ENCODE measurements at places on chromosomes 6 and 20.

GRCh38 chr20:41072190-41072863 lies 43.7 kb downstream of the TOP1 start:
- DNase-seq = no peak

- DNase-seq = no peak
Measured at GRCh38 chr6:49233483-49233882, 229.6 kb downstream of the MMUT start.

DNA sequence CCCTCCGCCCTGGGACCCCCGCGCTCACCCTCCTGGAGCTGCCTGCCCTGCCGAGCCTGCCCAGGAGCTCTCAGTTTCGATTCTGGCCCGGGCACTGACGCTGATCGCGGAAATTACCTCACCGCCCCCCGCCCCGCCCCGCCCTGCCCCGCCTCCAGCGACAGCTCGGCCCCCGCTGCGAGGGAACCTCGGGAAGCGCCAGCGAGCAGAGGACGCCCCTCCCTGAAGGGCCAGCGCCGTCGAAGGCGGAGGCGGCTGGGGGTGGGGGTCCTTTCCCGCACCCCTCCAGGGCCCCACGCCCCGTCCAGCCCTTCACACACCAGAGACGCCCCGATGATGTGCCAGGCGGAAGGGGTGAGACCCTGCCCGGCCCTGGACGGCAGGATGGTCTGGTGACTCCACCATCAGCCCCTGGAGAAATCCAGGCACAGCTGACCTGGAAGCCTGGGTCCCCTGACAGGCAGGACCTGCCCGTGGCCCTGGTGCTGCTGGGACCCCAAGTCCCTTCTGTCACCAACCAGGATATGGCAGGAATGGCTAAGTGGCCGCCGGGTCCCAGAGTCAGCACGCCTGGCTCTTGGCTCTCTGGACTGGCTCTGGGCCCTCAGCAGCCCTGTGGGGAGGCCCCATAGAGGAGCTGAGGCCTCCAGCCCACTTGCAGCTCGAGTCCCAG lies at the start of gene HELZ2:
HELZ2 (minus strand) TSS at position 84 of the 673 bp plus-strand sequence. CDS start 1,854 bp downstream, outside the sequence.
- DNase-seq = peak; percentile 55

GRCh38 chr20:58084966-58085365 lies 143.5 kb downstream of the ANKRD60 start:
- no peak for DNase-seq

DNA sequence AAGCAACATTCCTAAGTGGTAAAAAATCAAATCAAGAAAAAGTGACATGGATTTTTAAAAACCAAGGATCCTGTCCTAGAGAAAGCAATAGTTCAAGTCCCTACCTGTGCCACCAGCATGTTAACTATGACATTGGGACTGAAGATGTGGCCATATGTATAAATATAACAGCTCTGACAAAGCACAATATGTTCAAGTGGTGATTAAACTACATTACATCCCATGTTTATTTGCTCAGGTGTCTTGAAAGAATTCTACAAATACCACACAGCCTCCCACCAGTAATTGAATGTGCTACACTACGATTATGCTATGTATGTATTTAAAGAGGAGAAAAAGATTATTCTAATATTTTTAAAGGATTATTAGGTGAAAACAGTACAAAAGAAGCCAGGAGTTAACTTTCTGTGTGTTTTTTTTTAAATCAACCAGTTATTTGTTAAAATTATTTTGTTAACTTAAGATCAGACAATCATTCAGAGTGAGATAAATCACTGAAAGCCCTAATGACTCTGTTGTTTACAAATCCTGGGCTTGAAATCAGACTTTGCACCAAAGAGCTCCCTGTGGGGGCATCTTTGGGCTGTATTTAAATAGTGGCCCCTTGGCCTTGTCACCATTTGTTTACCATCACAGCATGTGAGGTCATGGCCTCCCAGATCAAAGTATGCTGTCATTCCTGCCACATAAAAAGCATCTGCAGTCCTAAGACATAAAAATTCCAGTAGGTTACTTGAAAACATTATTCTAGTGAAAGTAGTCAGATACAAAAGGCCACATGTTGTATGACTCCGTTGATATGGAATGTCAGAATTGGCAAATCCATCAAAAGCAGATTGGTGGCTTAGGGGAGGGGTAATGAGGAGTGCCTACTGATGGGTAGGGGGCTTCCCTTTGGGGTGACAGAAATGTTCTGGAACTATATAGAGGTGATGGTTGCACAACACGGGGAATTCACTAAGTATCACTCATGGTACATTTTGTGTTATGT lies 17.1 kb downstream of the TTLL2 start:
- no peak for DNase-seq

GRCh38 chr20:21808863-21809664 lies 103.6 kb downstream of the PAX1 start:
- DNase-seq = no peak

- DNase-seq = no peak
Measured at GRCh38 chr6:22147921-22148776, 148.7 kb downstream of the PRL start.

- DNase-seq = no peak
Measured at GRCh38 chr6:147081076-147081609, 123.1 kb upstream of the STXBP5 start.

- DNase-seq = no peak
Measured at GRCh38 chr20:63846128-63846771, 15.0 kb upstream of the ABHD16B start.

GRCh38 chr6:13272131-13273046 lies 55.9 kb downstream of the TBC1D7 start:
- no peak for DNase-seq

- peak; percentile 58 for DNase-seq
Measured at GRCh38 chr20:32091888-32092346, 17.6 kb upstream of the TM9SF4 start.

GRCh38 chr20:18011482-18011881 lies 42.7 kb downstream of the MGME1 start:
- DNase-seq = no peak

DNA sequence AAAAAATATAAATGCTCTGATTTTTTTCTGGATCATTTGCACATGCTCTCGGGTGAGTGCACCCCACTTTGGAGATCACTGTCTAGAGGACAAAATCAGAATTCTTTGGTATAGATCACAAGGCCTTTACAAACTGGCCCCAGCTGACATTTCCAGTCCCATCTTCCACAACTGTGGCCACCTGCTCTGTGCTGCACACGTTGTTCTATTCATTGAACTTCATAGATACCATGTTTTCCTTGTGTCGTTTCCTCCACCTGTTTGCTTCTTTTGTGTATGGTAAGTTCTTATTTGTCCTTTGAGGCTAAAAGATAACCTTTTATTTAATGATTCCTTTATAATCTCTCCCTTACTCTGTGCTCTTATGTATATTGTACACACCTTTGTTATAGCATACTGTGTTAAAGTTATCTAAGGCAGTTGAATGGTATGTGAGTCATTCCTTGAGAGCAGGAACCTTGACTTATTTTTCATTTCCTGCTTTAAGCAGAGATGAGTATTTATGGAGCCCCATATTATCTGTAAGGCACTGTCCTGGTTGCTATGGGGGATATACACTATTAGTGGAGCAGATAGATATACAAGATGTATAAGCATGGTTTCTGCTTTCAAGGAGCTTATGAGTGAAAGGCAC lies 12.0 kb upstream of the SLC17A5 start:
- DNase-seq = no peak

All from stimulated activated CD8-positive, alpha-beta memory T cell treated with anti-CD3 and anti-CD28 coated beads, Interleukin-7, amount 100 ng/mL, for 1 hour (primary cell).